ENCODE measurements at places on chromosomes 12 and 14.

GRCh38 chr12:76690921-76691700 is 72.8 kb upstream of the ZDHHC17 start:
- DNase-seq, result no peak

DNA sequence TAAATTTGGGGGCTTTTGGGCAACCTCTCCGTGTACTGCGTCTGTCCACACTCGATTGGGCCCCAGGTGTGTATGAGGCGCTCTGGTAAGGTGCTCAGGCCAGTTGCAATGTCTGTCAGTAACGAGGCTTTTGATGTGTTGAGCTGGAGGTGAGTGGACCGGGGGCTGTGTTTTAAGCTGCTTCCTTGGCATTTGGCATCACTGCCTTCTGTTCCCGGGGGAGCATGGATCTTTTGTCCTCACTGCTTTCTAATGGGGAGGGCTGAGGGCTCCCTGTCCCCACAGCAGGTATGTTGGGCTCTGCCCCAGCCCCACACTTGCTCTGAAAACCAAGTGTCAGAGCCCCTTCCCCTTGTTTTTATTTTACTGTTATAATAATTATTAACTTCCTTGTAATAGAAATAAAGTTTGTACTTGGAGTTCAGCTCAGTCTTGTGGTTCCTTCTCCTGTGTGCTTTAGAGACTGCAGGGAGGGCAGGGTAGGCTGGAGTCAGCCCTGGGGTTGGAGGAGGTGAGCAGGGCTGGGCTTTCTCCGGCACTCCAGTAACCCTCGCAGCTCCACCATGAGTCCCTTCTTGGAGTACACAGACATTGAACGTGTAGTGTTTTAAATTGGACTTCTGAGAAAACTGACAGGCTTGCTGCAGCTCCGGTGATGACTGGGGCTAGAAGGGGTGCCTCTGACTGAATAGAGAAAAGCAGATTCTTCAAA is 28.0 kb downstream of the TRAFD1 start:
- DNase-seq, result no peak

GRCh38 chr14:71399057-71399487 is 491.8 kb downstream of the PCNX1 start:
- peak; percentile 93 for DNase-seq

DNA sequence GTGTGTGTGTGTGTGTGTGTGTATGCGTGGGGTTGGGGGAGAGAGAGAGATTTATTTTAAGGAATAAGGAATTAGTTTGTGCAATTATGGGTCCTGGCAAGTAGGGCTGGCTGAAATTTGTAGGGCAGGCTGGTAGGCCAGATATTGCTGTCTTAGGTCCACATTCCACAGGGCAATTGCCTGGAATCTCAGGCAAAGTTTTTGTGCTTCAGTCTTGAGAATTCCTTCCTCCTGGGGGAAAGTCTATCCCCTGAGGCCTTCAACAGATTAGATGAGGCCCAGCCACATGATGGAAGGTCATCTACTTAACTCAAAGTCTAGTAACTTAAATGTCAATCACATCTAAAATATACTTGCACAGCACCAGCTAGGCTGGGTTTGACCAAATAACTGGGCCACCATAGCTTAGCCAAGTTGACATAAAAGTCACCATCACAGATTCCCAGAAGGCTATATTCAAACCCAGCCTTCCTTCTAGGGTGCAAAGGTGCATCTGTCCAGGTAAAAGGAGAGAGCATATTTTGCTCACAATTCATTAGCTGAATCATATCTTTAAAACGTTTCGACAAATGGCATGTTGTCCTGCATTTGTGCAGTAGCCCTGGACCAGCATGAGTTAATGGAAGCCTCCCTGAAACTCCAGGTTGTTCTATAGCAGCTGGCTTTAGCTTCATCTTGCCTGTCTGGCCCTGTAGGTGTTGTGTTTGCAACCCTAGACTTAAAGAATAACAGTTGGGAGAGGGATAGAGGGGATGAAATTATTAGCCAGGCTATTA is 63.1 kb downstream of the C14orf132 start:
- no peak for DNase-seq

- DNase-seq, result no peak
Observed at GRCh38 chr12:115209230-115209629, 525.3 kb upstream of the TBX3 start.

- no peak for DNase-seq
Observed at GRCh38 chr14:86104691-86105265, 574.8 kb downstream of the FLRT2 start.

- no peak for DNase-seq
Observed at GRCh38 chr14:33352821-33353220, 414.1 kb downstream of the NPAS3 start.

GRCh38 chr12:19088606-19089005 is 40.9 kb upstream of the PLEKHA5 start:
- DNase-seq, result no peak

DNA sequence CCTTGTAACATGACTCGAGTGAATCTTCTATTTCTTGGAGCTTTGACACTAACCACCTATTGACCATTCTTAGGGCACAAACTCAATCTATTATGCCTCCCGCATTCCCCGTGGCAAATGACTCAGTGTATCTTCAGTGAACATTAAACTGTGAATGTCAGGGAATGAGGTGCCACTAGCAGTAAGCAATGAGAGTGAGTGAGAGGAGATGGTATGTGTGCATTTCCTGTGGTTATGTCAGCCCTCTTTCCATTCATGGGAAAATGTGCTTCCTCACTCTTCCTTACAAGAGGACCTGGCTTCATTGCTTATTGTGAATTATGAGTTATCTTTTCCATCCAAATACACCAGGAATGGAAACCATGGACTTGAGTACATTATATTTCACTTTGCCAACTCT is 229.2 kb downstream of the EMP1 start:
- DNase-seq, result no peak

GRCh38 chr12:41418586-41418985 is 230.5 kb downstream of the PDZRN4 start:
- DNase-seq, result no peak

DNA sequence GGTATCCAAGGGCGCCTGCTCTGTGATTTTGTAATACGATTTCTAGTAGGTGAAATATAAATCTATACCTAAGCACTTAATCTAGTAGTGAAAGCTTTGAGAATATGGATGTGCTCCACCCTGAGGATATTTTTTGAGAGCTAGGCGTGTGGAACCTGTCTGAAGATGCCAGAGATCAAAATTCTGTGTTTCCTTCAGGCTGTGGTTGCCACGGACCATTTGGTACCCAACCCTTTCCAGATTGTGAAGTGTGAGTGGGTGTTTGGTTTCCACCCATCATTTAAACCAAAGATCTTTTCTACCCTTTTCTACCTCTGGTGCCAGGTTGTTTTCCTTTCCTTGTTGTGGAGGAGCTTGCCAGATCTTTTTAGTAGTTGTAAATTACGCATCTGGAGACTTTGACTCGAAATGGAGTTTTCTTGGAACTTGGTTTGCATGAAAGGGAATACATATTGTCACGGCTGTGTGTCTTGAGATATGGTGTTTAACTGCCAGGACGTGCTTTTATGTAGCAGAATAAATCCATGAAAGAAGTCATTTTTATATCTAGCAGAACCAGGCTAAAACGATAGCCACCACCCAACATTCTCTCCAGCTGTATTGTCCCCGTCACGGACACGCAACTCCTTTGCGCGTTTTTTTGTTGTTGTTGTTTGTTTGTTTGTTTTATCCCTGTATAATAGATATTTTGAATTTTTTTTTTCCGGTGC is 2.2 kb downstream of the LRFN5 start:
- DNase-seq, result no peak

DNA sequence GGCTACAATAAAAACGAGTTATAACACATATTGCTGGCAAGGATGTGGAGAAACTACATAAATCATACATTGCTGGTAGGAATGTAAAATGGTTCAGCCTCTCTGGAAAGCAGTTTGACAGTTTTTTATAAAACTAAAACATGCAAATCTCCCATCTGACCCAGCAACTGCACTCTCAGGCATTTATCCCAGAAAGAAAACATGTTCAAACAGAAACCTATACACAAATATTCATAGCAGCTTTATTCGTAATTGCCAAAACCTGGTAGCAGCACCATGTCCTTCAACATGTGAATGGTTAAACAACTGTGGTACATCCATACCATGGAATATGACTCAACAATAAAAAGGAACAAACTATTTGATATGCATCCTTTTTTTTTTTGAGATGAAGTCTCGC is 10.1 kb upstream of the TMCC3 start:
- DNase-seq, result no peak

GRCh38 chr12:131157743-131158142 is 204.0 kb downstream of the ADGRD1 start:
- DNase-seq, result no peak

GRCh38 chr12:115149279-115149678 is 465.3 kb upstream of the TBX3 start:
- DNase-seq, result no peak

- DNase-seq, result no peak
Observed at GRCh38 chr14:104342435-104343293, 204.3 kb downstream of the KIF26A start.

- no peak for DNase-seq
Observed at GRCh38 chr12:56087220-56087619, 7.3 kb downstream of the ERBB3 start.

DNA sequence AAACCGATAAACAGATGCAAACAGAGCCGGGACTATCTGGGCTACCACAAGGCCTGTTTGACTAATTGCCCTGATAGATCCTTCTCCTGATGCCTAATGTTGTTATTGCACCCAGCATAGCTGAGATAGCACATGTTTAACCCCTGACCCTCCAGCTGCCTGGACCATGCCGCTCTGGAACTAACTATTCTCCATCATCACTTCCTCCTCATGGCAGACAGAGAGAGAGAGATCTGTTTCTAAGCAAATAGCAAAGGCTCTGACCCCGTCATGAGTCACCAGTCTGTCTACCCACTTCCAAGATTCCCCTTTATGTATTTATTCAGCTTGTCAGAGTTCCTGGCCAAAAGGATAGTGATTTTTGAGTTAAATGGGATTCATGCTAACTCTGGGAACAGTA is 58.2 kb upstream of the FLRT2 start:
- no peak for DNase-seq

GRCh38 chr14:50947446-50947845 is 3.2 kb upstream of the PYGL start:
- no peak for DNase-seq

DNA sequence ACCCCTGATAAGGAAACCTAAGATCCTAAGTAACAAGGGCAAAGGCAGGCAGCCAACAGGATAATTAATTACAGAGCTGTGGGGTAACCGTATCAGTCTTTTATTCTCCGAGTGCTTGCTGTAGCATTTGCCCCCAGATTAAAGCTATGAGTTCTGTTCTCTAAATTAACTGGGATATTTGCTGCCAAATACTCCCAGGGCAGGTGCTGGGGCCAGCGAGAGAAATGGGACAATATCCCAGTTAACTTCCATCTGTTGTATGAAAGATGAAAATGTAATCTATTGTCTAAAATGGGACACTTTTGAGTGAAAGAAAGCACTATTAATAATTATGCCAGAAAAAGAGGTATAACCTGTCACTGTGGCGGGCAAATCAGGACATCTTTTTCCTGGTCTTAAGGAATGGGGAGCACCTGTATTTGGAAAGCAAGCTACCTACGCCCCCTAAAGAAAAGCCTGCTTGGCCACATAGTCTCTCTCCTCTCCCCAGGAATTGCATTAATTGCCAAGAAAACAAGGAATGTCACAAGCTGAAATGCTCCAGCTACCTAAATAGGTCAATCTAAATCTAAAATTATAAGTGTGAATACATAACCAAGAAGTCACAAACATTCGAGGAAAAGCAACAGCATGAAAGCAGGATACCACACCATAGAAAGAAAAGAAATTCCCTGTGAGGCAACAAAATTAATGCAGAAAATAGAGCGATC is 26.7 kb upstream of the CFAP54 start:
- DNase-seq, result no peak

GRCh38 chr14:71238835-71239234 is 331.6 kb downstream of the PCNX1 start:
- DNase-seq, result no peak

- DNase-seq, result no peak
Observed at GRCh38 chr14:83706231-83706954, 1823.6 kb upstream of the FLRT2 start.

DNA sequence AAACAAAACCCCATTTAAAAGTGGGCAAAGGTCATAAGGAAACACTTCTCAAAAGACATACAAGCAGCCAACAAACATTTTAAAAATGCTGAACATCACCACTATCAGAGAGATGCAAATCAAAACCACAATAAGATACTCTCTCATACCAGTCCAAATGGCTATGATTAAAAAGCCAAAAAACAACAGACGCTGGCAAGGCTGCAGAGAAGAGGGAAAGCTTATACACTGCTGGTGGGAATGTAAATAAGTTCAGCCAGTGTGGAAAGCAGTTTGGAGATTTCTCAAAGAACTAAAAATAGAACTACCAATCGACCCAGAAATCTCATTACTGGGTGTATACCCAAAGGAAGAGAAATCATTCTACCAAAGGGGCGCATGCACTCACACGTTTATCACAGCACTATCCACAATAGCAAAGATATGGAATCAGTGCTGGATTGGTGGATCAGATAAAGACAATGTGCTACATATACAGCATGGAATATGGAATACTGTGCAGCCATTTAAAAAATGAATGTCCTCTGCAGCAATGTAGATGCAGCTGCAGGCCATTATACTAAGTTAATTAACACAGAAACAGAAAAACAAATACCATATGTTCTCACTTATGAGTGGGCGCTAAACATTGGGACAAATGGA is 102.1 kb upstream of the DAAM1 start:
- DNase-seq, result no peak

DNA sequence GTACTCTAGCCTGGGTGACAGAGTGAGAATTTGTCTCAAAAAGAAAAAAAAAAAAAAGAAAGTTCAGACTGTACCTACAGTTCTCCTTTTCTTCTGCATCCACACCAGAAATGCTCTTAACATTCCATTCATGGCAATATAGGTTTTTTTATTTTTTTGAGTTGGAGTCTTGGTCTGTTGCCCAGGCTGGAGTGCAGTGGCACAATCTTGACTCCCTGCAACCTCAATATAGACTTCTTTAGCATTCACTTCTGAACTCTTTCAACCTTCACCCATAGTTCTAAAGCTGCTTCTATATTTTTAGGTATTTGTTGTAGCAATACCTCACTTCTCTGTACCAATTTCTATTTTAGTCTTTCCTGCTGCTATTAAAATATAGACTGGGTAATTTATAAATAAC is 1095.7 kb downstream of the FLRT2 start:
- DNase-seq, result no peak

DNA sequence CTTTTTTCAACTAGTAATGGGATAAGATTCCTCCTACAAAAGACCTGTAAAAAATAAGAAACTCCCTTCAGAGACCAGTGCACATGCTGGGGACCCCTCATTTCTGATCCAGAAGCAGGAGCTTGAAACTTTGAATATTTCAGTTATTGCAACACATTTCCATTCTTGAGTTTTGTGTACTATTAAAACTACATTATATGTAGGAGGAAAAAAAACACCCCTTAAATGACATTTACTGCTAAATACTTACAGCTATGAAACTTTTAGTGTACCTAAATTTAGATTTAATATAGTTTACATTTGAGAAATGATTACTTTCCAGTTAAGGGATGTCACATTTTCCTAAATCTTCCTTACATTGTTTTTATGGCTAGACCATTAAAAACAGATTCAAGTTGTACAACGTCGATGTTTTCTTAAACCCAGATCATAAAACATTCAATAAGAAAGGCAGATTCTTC is 4.1 kb downstream of the LRIG3 start:
- DNase-seq, result no peak

Data from AML-193 (cell line).